ENCODE measurements at places on chromosomes 4 and X.

DNA sequence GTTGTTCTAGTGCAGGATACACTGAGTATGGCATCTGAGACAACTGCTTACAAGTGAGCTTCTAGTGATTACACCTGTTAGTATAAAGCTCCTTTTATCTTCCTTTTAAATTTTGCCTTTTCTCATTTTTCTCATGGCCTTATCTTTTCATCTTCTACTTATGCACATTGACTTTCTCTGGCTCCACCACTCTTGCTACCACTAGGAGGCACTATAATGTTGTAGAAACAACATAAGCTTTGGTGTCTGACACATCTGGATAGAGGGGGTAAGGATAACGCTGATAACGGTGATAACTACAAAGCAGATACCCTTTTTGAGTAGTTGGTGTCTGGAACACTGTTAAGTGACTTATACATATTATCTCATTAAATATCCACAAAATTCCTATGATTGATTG, 187.4 kb upstream of the TEX13C start:
- no peak for DNase-seq

- DNase-seq: no peak
These were observed 38.1 kb downstream of the SEPTIN11 start for GRCh38 chr4:76987685-76988084.

DNA sequence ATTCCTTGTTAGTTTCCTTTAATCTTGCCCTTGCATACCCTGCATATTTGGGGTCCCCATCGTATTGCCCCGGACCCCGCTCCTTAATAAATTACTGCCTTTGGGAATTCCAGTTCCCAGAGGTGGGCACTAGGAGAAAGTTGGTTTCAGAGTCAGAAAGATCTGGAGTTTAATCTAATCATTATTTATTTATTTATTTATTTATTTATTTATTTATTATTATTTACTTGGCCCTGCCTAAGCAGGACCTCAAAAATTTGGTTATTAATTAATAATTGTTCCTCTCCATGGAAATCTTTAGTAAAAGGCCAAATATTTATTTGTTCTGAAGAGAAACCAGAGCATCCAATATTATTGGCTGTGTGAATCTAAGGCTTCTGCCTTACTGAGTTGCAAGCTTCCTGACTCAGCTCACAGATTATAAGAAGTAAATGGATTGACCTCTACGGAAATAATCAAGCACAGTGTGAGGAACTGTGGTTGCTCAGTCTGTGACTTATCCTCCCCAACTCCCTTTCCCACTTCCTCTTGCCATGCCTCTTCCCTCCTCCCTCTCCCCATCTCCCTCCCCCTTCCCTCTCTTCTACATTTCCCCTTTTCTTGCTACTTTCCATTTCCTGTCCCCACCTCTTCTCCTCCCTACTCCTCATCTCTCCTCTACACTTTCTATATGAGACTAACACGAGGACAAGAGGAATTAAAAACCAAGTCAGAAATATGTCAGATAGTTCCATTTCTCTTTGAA, 61.5 kb upstream of the AP1S2 start:
- no peak for DNase-seq

DNA sequence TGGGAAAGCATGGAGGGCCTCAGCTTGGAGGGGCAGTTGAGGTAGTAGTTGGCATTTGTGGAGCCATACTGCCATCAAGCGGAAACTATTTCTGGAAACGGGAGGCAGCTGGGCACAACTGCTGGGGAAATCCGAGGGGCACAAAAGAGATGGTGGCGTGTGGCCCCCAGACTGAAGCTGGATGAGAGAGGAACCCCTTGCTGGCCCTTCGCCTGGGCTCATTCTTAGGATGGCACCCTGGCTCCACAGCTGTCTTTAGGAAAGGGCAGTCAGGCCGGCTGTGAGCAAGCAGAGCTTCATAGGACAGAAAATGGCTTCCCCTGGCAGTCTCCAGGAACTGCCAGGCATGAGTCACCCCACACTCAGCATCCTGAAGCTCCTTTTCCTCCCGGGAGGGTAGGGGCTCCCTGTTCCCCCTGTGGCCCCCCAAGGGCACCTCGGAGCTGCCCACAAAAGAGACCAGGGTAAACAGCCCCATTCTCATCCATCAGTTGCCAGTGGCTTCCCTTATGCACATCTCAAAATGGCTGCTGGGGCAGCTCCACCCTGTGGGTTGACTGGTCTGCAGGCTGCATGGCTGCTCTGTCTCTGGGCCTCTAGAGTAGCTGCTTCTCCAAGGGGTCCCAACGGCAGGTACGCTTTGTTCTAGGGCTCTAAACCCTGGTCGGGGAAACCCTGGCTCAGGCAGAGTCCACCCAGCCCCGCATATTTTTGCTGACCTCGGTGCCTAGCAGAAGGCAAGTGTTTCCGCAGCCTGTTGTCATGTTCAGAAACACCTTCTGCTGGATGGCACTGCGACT, 64.7 kb downstream of the NBDY start:
- no peak for DNase-seq

GRCh38 chr4:11881364-11881763, 452.7 kb upstream of the HS3ST1 start:
- DNase-seq: no peak

GRCh38 chr4:146053891-146054290, 115.3 kb upstream of the ZNF827 start:
- DNase-seq: no peak

DNA sequence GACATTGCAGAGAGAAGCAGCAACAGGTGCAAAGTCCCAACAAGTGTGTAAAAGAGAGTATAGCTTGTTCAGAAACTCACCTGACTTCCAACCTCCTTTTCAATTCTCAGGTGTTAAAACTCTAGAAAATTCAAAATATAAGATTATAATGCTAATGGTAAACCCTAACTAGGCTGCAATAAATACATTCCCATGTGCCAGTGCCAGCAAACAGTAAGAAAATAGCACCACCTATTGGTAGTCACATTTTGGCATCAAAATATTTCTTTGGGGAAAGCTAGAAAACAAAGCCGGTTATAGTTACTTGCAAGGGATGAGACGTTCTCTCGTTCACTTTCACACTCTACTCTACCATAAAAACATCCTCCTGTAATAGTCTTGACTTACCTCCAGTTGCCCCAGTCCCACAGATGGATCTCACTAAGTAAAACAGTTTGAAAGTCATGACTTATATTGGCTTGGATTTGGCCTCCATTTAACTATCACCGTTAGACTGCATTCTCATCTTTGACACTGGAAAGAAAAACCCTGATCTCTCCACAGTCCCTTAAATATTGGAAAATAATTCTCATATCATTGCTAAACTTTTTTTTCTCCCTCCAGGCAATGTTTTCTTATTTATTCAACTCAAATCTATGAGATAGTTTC, 9.6 kb downstream of the BMP3 start:
- no peak for DNase-seq
